Mesothelial cell of epicardium (in vitro differentiated cells): ENCODE measurements at places on chromosomes 13 and 19. TPM values are rescaled to one million over a fixed set of nuclear protein-coding genes. Genes with fewer than 3 reads are reported as not detected.

DNA sequence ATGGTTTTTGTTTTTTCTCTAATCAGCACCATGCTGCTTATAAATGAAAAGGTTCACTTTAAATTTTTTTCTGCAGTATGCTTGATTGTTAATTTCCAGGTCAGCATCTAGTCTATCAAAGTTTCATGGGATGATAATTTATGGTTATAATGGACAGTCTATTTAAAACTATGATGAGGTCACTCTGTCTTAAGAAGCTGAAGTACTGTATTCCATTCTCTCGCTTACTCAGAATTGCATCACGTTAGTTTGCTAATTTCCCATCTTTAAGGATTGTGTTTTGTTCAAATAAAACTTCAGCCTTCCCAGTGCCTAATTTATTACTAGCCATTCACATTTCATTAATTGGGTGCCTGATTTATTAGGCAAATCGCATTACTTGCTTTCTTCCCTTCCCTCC, 94.3 kb downstream of the GPC6 start:
- DNase-seq: no peak

GRCh38 chr13:66665991-66666390, 564.1 kb downstream of the PCDH9 start:
- no peak for DNase-seq

DNA sequence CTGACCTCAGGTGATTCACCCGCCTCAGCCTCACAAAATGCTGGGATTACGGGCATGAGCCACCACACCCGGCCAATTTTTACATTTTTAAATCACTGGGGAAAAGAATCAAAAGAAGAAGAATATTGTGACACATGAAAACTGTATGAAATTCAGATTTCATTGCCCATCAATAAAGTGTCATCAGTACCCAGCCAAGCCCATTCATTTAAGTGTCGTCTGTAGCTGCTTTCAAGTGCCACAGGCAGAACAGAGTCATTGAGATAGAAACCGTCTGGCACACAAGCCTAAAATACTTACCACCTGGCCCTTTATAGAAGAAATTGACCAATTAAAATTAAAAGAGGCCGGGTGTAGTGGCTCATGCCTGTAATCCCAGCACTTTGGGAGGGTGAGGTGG, 15.3 kb downstream of the COLGALT1 start:
- no peak for DNase-seq

- DNase-seq: no peak
Observed at GRCh38 chr13:60170414-60170813, 6.7 kb upstream of the DIAPH3 start.

- DNase-seq: no peak
Observed at GRCh38 chr13:26247608-26248007, 6.3 kb upstream of the CDK8 start.

DNA sequence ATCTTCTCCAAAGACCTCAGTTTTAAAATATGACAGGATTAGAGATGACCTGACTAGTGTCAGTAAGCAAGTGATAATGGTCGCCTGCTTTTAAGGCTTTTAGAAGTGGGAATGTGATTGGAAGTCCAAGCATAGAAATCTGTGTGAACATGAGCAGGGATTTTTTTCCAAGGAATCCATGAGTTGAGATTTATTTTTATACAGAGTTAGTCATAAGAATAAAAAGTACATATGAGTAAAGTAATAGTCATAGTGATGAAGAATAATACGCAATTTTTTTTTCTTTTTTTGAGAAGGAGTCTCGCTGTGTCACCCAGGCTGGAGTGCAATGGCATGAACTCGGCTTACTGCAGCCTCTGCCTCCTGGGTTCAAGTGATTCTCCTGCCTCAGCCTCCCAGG, 1.6 kb downstream of the ZNF546 start:
- no peak for DNase-seq

DNA sequence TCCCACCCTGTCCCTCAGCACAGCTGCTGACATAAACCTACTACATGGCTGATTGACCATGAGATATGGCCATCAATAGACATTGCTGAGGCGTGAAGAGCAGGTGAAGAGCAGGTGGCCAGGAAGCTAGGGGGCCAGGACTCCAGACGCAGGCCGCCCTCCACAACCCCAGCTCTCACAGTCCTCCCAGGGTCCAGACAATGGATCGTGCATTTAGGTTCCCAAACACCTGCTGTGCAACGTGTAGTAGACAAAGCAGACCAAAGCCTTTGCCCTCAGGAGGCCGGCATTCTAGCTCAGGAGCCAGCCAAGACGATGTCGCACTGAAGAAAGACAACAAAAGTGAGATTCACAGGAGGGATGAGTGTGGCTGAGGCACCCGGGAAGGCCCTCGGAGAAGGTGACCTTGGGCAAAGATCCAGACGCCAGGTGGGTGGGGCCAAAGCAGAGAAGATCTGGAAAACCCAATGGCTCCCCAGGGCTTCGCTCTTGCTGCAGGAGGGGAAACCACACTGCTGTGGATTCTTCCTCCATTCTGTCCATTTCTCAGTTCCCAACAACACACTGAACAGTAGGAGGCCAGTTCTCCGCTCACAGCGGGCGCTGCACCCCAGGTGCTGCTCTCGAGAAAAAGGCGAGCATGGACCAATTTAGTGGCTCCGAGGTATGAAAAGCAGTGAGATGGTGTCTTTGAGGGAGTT, 1.4 kb downstream of the FFAR1 start:
- peak; percentile 32 for DNase-seq

The PSG4 gene
- total RNA-seq: not detected in 3 replicates

GRCh38 chr13:32026623-32027022, 5.0 kb upstream of the FRY start:
- no peak for DNase-seq

GRCh38 chr19:38004521-38005223, 97.7 kb downstream of the SIPA1L3 start:
- peak; percentile 79 for DNase-seq

DNA sequence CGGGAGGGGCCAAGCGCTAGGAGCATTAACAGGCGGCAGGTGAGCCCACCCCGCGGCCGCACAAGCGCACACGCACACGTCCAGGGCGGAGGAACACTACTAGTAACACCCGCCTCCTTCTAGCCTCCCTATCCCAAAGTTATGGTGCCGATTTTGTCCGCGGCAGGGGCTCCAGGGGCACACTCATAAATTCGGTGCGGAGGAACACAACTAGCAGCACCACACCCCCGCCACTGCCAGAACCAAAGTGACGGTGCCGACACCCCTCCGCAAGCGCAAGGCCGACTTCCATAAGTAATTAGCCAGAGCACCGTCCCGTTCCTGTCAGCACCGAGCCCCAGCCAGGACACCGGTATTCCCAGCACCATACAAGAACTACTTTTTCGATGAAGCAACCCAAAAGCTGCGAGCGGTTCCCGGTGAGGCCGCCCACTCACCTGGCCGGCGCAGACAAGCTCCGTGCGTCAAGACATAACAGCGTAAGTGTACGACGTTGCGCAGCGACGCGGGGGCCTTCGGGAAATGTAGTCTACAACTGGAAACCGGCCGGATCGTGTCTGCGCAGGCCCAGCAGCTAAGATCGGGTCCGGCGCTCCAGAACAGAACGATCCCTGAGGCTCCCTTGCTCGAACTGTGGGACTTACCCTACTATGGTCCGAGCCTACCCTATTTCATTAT, at the start of the genes ZNF540 and ZNF571:
TSS of gene ZNF540 (plus strand) at position 573 of the 678 bp plus-strand sequence. CDS start 3,572 bp downstream, outside the sequence.
TSS of gene ZNF571 (minus strand) at position 489 of the 678 bp plus-strand sequence. CDS start 8,116 bp downstream, outside the sequence.
- DNase-seq: peak; percentile 88

GRCh38 chr13:41603917-41604316, 146.6 kb downstream of the RGCC start:
- no peak for DNase-seq

- no peak for DNase-seq
Observed at GRCh38 chr13:44693156-44693764, 117.1 kb upstream of the TSC22D1 start.

The ZBTB32 gene
- total RNA-seq: not detected in 3 replicates

The TMEM190 gene
- 2.2 to 2.4 TPM (median 2.4 TPM) in 3 replicates for total RNA-seq

GRCh38 chr19:33416307-33417215, 43.1 kb downstream of the CEBPG start:
- DNase-seq: peak; percentile 84

The ZNF610 gene
- total RNA-seq: 14.2 to 16.0 TPM (median 14.2 TPM) in 3 replicates

The HPN gene
- 20.3 to 22.9 TPM (median 21.3 TPM) in 3 replicates for total RNA-seq

The CCDC70 gene
- not detected in 3 replicates for total RNA-seq

GRCh38 chr19:1287354-1288225, 1.9 kb downstream of the EFNA2 start:
- no peak for DNase-seq

DNA sequence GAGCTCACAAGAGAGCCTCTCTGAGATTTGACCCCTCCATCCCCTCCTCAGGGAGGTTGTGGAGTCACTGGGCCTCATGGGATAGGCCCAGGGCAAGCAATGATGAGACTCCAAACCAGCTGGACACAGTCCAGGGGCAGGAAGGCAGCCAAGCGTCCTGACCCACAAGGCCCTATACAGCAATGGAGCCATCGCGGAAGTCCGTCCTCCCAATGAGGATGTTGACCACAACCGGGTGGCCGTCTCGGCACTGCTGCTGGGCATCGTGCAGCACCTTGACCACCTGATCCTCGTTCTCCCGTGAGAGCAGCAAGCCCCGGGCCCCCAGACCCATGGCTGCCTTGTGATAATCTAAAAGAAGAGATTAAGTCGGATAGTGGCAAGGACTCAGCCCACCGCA, 7.9 kb downstream of the SYDE1 start:
- no peak for DNase-seq

The ZC3H4 gene
- 65.3 to 68.7 TPM (median 67.9 TPM) in 3 replicates for total RNA-seq
